ENCODE measurements at places on chromosomes 13 and 19.

GRCh38 chr13:111486801-111487200 lies 166.4 kb downstream of the TEX29 start:
- H3K27me3 ChIP-seq = no peaks in the 10 kb centered on the region
- no peak overlapping the region for H3K27ac ChIP-seq
- no peak for DNase-seq
- no peaks in the 10 kb centered on the region for H3K36me3 ChIP-seq
- no peak overlapping the region for H3K4me3 ChIP-seq

DNA sequence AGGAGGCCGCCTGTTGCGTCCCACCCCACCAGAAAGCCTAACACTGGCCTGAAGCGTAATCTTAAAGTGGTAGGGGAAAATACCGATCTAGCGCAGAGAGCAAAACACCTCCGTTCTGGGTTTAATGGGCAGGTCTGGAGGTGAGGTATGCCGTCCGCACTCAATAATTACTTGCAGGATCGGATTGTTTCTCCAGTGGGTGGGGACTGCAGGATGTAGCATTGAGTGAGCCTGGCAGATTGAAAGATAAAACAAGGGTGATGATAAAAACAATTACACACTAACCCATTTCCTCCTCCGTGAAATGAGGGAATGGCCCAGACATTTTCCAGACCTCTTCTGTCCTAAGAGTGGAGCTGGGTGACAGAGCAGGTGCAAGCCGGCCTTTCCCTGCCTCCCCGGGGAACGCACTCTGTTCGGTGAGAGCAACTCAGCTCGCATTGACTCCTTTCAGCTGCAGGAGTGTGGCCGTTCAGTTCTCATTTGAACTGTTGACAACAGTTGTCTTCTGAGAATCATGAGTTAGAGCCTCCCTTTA lies 110.2 kb upstream of the DOCK9 start:
- H3K4me3 ChIP-seq = peak overlapping the region; percentile 66
- no peaks in the 10 kb centered on the region for H3K27me3 ChIP-seq
- H3K36me3 ChIP-seq = no peaks in the 10 kb centered on the region
- H3K27ac ChIP-seq = peak overlapping the region; percentile 87

- DNase-seq = no peak
- no peak overlapping the region for H3K4me3 ChIP-seq
- H3K27me3 ChIP-seq = no peaks in the 10 kb centered on the region
- no peak overlapping the region for H3K27ac ChIP-seq
- H3K4me1 ChIP-seq = peaks cover 19% of the 10 kb centered on the region
- no peaks in the 10 kb centered on the region for H3K36me3 ChIP-seq
These were observed 229.1 kb downstream of the KCNRG start for GRCh38 chr13:50244355-50244712.

- DNase-seq = peak; percentile 94
- no peaks in the 10 kb centered on the region for H3K36me3 ChIP-seq
- peak overlapping the region; percentile 95 for H3K4me3 ChIP-seq
- peak overlapping the region; percentile 93 for H3K27ac ChIP-seq
- peaks cover 57% of the 10 kb centered on the region for H3K4me1 ChIP-seq
These were observed 1.2 kb upstream of the JUNB start for GRCh38 chr19:12789904-12790619.

DNA sequence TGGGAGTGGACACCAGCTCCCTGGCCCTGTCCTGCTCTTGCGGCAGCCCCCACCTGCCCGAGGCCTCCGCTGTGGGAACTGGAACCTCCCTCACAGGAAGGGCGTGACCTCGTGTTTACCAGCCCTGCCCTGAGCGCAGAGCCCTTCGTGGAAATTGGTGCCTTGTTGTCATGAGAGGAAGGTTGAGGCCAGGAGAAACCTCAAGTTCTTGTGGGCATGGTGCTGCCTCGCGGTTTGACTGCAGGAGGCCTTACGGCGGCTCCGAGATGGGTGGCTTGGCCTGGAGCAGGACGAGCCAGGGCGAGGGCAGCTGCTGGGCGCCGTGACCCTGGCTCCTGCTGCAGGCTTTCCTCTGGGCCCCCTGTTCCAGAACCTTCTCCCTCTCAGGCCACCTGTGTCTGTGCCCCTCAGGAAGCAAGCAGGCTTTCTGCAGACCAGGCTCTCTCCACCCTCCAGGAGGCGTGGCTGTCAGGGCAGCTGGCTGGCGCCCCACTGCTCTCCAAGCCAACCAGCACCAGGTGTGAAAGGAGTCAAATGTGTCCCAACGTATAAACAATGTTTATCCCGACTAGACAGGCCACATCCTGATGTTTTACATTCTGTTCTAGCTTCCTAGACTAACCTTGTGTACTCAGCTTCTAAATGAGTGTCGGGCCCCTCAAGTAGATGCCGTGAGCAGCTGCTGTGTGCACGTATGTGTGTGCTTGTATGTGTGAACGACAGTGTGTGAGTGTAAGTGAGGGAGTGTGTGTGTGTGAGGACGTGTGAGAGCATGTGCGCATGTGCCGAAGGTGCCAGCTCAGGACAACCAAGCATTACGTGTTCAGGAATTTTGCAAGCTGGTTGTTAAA lies 10.4 kb upstream of the RASA3 start:
- no peaks in the 10 kb centered on the region for H3K27me3 ChIP-seq
- no peaks in the 10 kb centered on the region for H3K36me3 ChIP-seq
- DNase-seq = peak; percentile 56

GRCh38 chr13:52414963-52415362 lies 9.0 kb upstream of the THSD1 start:
- no peak overlapping the region for H3K4me3 ChIP-seq
- DNase-seq = no peak
- H3K27ac ChIP-seq = no peak overlapping the region
- no peaks in the 10 kb centered on the region for H3K4me1 ChIP-seq
- peaks cover 62% of the 10 kb centered on the region for H3K36me3 ChIP-seq

DNA sequence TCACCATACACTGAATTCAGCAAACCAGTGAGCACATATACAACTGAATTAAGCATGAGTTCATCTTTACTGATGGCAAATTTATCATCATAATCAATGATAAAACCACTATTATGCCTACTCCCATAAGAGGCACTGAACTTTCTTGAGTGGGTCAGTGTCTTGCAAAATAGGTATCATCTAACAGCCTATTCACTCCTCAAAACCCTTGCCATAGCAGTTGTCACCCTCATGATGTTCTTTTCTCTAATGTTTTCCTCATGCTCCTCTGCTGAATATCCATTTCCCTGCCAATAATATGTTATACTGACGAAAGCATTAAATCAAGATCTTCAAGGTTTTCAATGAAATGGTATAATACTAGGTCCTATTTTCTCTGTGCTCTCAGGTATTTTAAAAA lies 5.6 kb downstream of the ARGLU1 start:
- H3K36me3 ChIP-seq = peaks cover 18% of the 10 kb centered on the region
- H3K27ac ChIP-seq = no peak overlapping the region
- no peaks in the 10 kb centered on the region for H3K27me3 ChIP-seq
- no peak for DNase-seq
- H3K4me3 ChIP-seq = no peak overlapping the region

DNA sequence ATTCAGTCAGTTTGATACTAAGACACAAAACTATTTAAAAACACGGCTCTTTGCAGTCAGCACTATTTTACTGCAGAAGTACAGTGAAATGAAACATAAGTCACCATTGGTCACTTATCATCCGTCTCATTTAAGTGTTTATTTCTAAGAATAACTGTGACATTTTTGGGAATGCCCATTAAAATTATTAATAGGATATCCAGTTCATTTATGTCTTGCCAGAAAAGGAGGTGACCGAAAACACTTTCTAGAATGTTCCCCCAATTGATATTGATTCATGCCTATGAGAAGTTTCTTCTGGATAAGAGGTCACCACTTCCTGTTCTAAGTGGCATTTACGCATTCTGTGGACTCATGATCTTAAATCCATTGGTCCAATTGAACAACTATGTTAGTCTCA lies 477.3 kb downstream of the LIG4 start:
- no peak for DNase-seq
- no peaks in the 10 kb centered on the region for H3K4me1 ChIP-seq
- H3K36me3 ChIP-seq = no peaks in the 10 kb centered on the region

GRCh38 chr13:65913173-65913572 lies 1317.0 kb downstream of the PCDH9 start:
- no peaks in the 10 kb centered on the region for H3K36me3 ChIP-seq
- no peak for DNase-seq
- H3K27ac ChIP-seq = no peak overlapping the region
- H3K4me1 ChIP-seq = no peaks in the 10 kb centered on the region

- H3K4me1 ChIP-seq = no peaks in the 10 kb centered on the region
- H3K4me3 ChIP-seq = no peak overlapping the region
- no peaks in the 10 kb centered on the region for H3K27me3 ChIP-seq
- H3K36me3 ChIP-seq = no peaks in the 10 kb centered on the region
- no peak for DNase-seq
- H3K27ac ChIP-seq = no peak overlapping the region
These were observed 46.1 kb downstream of the LHFPL6 start for GRCh38 chr13:39556866-39557265.

GRCh38 chr19:18895038-18895823 lies 727 bp downstream of the CERS1 start:
- peaks cover 6% of the 10 kb centered on the region for H3K27me3 ChIP-seq
- DNase-seq = no peak
- H3K36me3 ChIP-seq = peaks cover 14% of the 10 kb centered on the region
- H3K27ac ChIP-seq = no peak overlapping the region
- H3K4me3 ChIP-seq = no peak overlapping the region
- peaks cover 8% of the 10 kb centered on the region for H3K4me1 ChIP-seq

- no peak overlapping the region for H3K4me3 ChIP-seq
- H3K27ac ChIP-seq = no peak overlapping the region
- peaks cover 10% of the 10 kb centered on the region for H3K4me1 ChIP-seq
- H3K27me3 ChIP-seq = peaks cover 2% of the 10 kb centered on the region
- H3K36me3 ChIP-seq = no peaks in the 10 kb centered on the region
These were observed 1.9 kb upstream of the PEG3 start for GRCh38 chr19:56842412-56842811.

DNA sequence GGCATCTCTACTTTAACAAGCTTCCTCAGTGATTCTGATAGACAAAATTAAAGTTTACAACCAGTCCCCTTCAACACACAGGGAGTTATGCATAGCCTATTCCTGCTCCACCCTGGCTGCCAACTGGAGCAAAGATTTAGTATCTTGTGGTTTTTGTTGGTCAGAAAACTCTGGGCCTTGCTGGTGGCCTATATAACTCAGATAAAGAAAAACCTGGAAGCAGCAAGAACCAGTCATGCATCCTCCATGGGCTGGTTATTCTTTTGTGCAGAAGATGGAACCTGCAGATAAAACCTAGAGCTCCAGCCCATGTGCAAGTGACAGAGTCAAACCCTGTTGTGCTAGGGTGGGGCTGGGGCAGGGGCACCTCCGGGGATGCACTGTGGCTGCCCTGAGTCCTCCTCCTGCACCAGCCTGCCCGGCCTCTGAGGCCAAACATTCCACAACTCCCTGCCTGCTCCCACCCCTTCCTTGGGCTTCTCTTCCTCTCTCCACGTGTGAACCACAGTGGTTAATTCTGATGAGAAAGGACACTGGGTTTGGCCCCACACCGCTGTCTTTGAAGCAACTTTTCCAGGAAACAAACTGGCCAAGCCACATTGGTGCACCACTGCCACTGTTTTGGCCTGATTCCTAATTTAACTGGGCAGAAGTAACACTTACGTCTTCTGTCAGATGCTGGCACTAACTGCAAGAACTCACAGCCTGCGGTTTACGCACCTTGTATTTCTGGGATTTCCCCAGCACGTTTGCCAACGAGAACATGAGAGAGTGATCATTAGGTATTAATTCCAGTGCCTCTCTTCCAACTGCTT lies 23.3 kb upstream of the GGACT start:
- H3K4me3 ChIP-seq = no peak overlapping the region
- peak; percentile 65 for DNase-seq
- H3K27ac ChIP-seq = peak overlapping the region; percentile 51
- H3K4me1 ChIP-seq = peaks cover 38% of the 10 kb centered on the region
- no peaks in the 10 kb centered on the region for H3K36me3 ChIP-seq

- no peaks in the 10 kb centered on the region for H3K36me3 ChIP-seq
- no peak overlapping the region for H3K27ac ChIP-seq
- no peaks in the 10 kb centered on the region for H3K27me3 ChIP-seq
- peaks cover 26% of the 10 kb centered on the region for H3K4me1 ChIP-seq
These were observed 43.4 kb downstream of the C13orf42 start for GRCh38 chr13:51067706-51068105.

DNA sequence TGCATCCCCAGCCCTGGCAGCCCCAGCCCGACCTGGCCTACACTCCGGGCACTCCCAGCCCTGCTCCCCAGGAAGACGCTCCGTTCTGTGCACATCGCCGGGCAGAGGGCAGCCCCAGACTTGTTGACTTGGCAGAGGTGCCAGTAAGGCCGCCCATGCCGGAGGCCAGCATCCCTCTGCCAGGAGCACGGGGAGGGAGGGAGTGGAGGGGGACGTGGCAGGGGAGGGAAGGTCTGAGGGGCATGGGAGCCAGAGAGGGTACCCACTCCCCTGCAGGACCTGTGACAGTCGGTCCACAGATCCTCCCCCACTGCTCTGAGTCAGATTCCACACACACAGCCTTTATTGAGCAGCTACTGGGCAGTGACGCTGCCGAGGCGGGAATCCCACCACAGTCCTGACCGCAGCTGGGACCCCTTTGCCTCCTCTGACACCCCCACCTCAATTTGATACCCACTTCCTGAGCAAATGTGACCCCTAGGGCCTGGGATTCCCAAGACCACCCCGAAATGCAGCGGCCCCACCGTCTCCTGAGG lies 1.9 kb upstream of the NKPD1 start:
- no peaks in the 10 kb centered on the region for H3K36me3 ChIP-seq
- no peak overlapping the region for H3K27ac ChIP-seq
- H3K4me3 ChIP-seq = no peak overlapping the region
- DNase-seq = no peak

DNA sequence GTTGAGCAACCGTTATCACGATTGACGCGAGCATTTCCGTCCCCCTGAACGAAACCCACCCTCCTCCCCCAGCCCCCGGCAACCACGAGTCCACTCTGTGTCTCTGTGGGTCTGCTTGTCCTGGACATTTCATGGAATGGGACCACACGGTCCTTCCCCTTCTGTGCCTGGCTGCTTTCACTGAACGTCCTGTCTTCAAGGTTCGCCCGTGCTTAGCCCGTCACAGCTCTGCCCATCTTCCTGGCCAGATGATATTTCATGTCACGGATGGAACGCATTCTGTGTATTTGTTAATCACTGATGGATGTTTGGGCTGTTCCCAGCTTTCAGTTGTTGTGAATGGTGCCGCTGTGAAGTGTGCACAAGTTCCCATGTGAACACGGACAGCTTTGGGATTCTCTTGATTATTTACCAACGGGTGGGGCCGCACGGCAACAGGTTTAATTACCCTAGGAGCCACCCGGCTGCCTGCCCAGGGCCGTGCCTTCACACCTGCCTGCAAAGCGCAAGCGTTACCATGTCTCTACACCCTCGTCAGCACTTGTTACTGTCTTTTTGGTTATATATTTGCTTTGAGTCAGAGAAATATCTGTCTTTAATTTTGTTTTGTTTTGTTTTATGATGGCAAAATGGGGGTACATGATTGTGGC lies 42.5 kb downstream of the RASA3 start:
- H3K27ac ChIP-seq = no peak overlapping the region
- peaks cover 22% of the 10 kb centered on the region for H3K4me1 ChIP-seq
- no peak for DNase-seq

- no peak overlapping the region for H3K4me3 ChIP-seq
- H3K27ac ChIP-seq = no peak overlapping the region
- H3K4me1 ChIP-seq = no peaks in the 10 kb centered on the region
- H3K27me3 ChIP-seq = no peaks in the 10 kb centered on the region
- H3K36me3 ChIP-seq = no peaks in the 10 kb centered on the region
These were observed 41.0 kb downstream of the KL start for GRCh38 chr13:33057019-33057780.

Measured in natural killer cell (primary cell).